Bronchial smooth muscle cell (primary cell): ENCODE measurements at places on chromosomes 3 and 15. TPM values are rescaled to one million over a fixed set of nuclear protein-coding genes. Genes with fewer than 3 reads are reported as not detected.

Gene AHSG
- not detected in 2 replicates for total RNA-seq

Gene TMIE
- not detected in 2 replicates for total RNA-seq

Gene SNTN
- total RNA-seq, result not detected in 2 replicates

Gene TLR9
- total RNA-seq, result under 0.01 and 0.09 TPM in 2 replicates

Gene FBXL2
- total RNA-seq, result 14.8 and 16.5 TPM in 2 replicates

Gene EIF4E3
- 0.63 and 1.1 TPM in 2 replicates for total RNA-seq

Gene CILP
- 0.79 and 2.9 TPM in 2 replicates for total RNA-seq

Gene OXTR
- total RNA-seq, result 0.09 and 0.32 TPM in 2 replicates

Gene NUSAP1
- 11.1 and 11.7 TPM in 2 replicates for total RNA-seq

Gene SLC28A1
- total RNA-seq, result not detected in 2 replicates

Gene SLC15A2
- under 0.01 and 0.43 TPM in 2 replicates for total RNA-seq

Gene GUCA1C
- not detected in 2 replicates for total RNA-seq

Gene SLC51A
- not detected in 2 replicates for total RNA-seq

Gene GOLGA8R
- total RNA-seq, result 2.7 TPM in 2 replicates

Gene KNG1
- not detected in 2 replicates for total RNA-seq

Gene BRPF1
- 10.1 and 14.3 TPM in 2 replicates for total RNA-seq

Gene SKOR1
- total RNA-seq, result 0.16 and 0.17 TPM in 2 replicates

Gene GRIP2
- 0.09 and 0.79 TPM in 2 replicates for total RNA-seq

Gene AGTR1
- total RNA-seq, result 1.0 and 2.5 TPM in 2 replicates

Gene ECT2
- total RNA-seq, result 7.7 and 11.2 TPM in 2 replicates

Gene MINAR1
- 0.43 and 0.63 TPM in 2 replicates for total RNA-seq

Gene PLA2G4D
- total RNA-seq, result not detected in 2 replicates

Gene NR1D2
- total RNA-seq, result 30.6 and 63.2 TPM in 2 replicates

Gene RASGRP1
- total RNA-seq, result not detected in 2 replicates

Gene CCDC54
- not detected in 2 replicates for total RNA-seq

Gene TMEM40
- not detected in 2 replicates for total RNA-seq

Gene GPR156
- total RNA-seq, result 0.09 and 0.32 TPM in 2 replicates

Gene WNT5A
- 7.3 and 16.4 TPM in 2 replicates for total RNA-seq

Gene SLC12A8
- total RNA-seq, result 2.8 and 6.4 TPM in 2 replicates

Gene TMEM89
- total RNA-seq, result not detected in 2 replicates

Gene BMF
- total RNA-seq, result 3.8 and 21.8 TPM in 2 replicates

Gene CHRFAM7A
- total RNA-seq, result 0.32 and 0.69 TPM in 2 replicates

Gene PPP2R3A
- 7.8 and 9.6 TPM in 2 replicates for total RNA-seq

Gene CFAP20DC
- 1.0 and 1.6 TPM in 2 replicates for total RNA-seq

Gene ARNT2
- 1.3 and 3.9 TPM in 2 replicates for total RNA-seq

Gene RBP2
- total RNA-seq, result not detected in 2 replicates

Gene NECTIN3
- 30.7 and 40.4 TPM in 2 replicates for total RNA-seq

Gene CCDC39
- under 0.01 and 0.52 TPM in 2 replicates for total RNA-seq

Gene DNAJA4
- total RNA-seq, result 1.2 and 1.4 TPM in 2 replicates

Gene PLS1
- total RNA-seq, result 0.17 and 0.47 TPM in 2 replicates

Gene ETV5
- 5.4 and 13.9 TPM in 2 replicates for total RNA-seq

Gene SLC22A13
- total RNA-seq, result under 0.01 and 0.09 TPM in 2 replicates
